Activated CD4-positive, alpha-beta T cell treated with anti-CD3 and anti-CD28 coated beads, Interleukin-2, amount 50 U/mL, for 4 hours (primary cell): ENCODE measurements at places on chromosomes 11 and 22.

DNA sequence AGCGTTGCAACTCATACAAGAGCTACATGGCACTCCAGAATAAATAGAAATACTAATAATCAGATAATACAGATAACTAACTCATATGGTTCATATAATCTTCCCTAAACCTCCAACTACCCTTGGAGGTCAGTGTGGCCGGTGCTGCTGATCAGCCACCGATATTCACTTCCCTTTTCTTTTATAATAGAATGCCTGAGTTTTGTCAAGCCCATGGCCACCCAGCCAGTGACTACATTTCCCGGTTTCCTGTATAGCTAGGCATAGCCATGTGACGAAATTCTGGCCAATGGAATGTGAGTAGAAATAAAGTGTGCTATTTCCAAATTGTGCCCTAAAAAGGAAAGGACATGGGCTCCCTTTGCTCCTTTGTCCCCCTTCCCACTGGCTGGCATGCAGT lies 5.9 kb upstream of the CAT start:
- DNase-seq, result no peak

DNA sequence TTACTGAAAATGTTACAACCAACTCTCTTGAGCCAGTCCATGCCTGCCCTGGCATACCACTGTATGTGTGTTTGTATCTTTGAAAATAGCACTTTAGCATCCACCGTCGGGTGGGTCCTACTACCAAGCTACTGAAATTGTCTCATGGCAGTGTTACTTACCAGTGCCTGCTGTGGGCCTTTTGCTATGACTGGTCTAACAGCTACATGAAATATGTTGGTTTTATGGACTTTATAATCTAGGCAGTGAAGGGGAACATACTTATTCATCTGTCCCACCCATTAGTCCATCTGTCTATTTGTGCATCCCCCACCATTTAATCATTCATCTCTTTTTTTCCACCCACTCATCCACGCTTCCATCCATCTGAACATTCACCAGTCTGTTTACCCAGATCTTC lies 106.0 kb downstream of the NAV2 start:
- DNase-seq, result no peak

DNA sequence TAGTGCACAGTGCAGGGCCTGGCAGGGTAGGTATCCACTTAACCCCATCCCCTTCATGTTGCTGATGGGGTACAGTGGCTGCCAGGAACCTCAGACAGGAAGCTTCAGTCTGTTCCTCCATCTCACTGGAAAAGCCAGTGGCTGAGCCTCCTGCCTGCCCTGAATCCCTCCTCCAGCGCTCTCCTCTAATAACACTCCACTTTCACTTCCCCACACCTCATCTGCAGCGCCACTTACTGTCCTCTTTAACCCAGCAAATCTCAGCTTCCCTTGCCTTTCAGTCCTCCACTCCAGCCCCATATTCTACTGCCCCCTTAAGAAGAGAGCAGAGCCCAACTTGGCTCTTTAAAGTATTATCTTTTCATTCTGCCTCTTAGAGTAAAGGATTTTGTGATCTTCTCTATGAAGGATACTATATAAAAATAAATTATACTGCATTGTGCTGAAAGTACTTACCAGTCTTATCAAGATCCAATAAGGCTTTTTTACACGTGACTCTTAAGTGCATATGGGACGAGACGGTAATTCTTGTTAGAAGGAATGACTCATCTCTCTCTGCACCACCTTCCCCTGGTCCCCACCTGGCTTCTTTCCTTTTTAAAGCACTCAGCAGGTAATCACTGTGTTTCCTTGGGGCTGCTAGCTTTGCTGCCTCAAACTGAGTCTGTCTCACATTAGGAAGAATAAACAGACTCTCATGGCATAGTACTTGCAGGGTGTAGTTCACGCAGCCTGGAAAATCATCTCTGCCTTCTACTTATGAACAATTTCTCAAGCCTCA lies 238.0 kb upstream of the NARS2 start:
- DNase-seq, result no peak

GRCh38 chr11:45930951-45931570 lies 8.6 kb downstream of the LARGE2 start:
- no peak for DNase-seq

DNA sequence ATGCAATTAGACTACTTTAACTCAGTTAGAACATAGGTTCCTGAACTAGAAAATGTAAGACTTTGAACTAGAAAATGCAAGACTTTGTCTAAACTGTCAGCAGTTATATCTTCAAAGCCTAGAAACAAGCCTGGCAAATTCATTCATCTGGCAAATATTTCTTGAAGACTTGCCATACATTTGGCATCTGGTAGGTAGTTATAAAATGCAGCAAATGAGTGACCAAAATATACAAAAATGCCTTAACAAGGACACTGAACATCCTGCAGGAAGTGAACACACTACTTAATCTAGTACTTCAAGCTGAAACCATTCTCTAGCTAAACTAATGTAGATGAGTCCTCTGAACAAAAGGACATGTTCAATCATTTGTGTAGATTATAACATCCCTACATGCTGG lies 84.7 kb upstream of the SCUBE2 start:
- no peak for DNase-seq

- no peak for DNase-seq
Measured at GRCh38 chr11:46417711-46418110, 26.1 kb upstream of the CHRM4 start.
